ENCODE measurements at places on chromosomes 7 and 10.

GRCh38 chr10:91540733-91541132 is 92.1 kb downstream of the PPP1R3C start:
- no peak for DNase-seq

DNA sequence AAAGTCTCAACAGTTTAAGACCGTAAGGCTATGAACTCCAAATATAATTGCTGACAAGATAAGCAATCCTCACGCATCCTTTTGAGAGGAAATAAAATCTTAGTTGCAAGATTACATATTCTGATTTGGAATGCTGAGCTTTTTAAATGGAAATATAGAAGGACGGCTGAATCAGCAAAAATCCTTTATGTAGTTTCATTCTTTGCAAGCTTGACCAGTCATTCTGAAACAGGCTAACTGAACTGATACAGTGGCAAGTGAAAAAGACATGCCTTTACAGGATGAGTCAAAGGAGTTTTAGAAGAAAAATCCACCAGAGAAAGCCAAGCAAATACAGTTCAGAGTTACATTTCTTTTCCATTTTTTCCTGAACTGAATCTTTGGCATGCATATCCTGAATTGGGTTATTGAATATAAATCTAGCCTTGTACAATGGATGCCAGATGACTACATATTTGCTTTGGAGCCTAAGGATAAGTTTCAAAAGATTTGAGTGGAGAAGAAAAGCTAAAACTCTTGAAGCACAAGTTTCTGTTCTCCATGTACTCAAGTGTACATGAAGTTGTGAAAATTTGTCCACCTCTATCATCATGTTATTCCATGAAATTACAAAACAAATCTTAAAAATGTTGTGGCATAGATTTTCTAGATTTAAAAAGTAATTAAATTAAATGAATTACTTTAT is 4.4 kb downstream of the VIM start:
- peak; percentile 31 for DNase-seq

- DNase-seq = no peak
Observed at GRCh38 chr10:83522456-83522855, 616.9 kb upstream of the GHITM start.

DNA sequence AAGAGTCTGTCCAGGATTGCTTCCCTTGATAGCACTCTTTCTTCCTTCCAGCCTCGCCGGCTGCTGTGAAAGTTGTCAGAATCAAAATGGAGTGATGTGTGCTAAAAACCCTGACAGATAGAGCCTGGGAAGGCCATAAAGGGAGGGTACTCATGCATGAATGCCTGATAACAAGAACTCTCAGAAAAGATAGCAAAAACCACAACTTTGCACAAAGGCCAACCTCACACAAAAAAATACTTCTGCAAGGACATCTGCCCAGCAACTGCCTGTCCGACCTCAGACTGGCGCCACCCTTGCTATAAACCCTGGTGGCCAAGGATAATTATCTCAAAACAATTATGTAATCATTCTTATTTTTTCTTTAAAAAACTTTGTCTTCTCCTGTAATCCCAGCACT is 133.2 kb upstream of the SVIL start:
- DNase-seq = no peak

DNA sequence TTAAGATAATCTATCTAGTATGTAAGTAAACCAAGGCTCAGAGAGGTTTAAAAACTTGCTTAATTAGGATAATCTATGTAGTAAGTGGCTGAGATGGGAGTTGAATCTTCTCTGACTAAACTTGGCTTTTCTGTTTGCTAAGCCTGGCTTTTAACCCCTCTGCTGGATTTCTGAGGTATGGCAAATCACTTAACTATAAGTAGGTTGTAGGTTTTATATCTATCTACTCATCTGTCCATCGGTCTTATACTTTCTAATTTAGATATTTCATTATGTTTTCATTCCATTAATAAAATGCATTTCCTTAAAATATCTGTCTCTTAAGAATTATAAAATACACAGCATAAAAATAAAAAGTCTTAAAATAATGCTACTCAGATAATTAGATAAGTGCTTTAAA is 59.4 kb downstream of the ST7 start:
- peak; percentile 43 for DNase-seq

GRCh38 chr7:103887853-103888602 is 101.4 kb downstream of the RELN start:
- DNase-seq = peak; percentile 6

GRCh38 chr7:41809529-41809939 is 106.6 kb upstream of the INHBA start:
- no peak for DNase-seq

DNA sequence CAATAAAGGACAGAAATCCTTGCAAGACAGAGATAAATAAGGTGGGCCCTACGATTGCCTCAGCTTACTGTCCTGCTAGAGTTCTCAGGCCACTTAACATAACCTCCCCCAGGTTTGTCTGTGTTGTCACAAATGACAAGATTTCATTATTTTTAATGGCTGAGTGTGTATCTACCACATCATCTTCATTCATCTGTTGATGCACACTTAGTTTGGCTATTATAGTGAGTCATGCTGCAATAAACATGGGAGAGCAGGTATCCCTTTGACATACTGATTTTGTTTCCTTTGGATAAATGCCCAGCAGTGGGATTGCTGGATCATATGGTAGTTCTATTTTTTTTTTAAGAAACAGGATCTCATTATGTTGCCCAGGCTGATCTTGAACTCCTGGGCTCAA is 60.6 kb downstream of the PRTFDC1 start:
- DNase-seq = peak; percentile 82

GRCh38 chr7:151383638-151384351 is 26.0 kb downstream of the WDR86 start:
- no peak for DNase-seq

DNA sequence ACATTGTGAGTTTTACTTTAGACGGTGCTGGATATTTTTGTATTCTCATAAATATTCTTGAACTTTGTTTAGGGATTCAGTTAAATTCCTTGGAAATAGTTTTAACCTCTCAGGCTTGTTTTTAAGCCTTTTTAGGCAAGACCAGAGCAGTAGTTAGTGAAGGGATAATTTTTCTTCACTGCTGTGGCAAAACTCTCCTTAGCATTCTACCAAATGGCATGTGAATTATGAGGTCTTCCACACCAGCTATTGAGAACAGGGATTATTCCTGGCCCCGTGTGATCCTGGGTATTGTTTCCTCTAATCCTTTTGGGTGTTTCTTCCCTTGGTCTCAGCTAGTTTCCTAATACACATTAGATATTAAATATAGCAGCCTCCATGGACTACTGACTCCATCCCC is 46.2 kb downstream of the CCDC71L start:
- no peak for DNase-seq

- no peak for DNase-seq
Observed at GRCh38 chr7:73454424-73454823, 20.8 kb downstream of the FZD9 start.

GRCh38 chr10:115903207-115903606 is 369.8 kb downstream of the GFRA1 start:
- no peak for DNase-seq

- no peak for DNase-seq
Observed at GRCh38 chr10:48640326-48640725, 35.5 kb upstream of the ARHGAP22 start.

DNA sequence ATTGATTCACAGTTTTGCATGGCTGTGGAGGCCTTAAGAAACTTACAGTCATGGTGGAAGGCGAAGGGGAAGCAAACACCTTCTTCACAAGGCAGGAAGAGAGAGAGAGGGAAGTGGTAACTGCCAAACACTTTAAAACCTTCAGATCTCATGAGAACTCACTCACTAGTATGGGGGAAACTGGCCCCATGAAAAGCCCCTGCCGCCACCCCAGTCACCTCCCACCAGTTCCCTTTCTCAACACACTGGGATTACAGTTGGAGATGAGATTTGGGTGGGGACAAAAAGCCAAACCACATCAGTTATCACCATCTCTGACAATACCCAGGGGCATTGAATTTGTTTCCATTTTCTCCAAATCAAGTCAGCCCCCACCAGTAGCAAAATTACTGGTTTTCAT is 740.4 kb downstream of the GATA3 start:
- DNase-seq = no peak

- peak; percentile 69 for DNase-seq
Observed at GRCh38 chr10:71835671-71836595, 15.1 kb downstream of the PSAP start.

GRCh38 chr10:107440741-107441140 is 276.2 kb upstream of the SORCS1 start:
- DNase-seq = no peak
